ENCODE measurements at places on chromosomes 5 and 9. TPM values are rescaled to one million over a fixed set of nuclear protein-coding genes. Genes with fewer than 3 reads are reported as not detected.

GRCh38 chr5:87020099-87020934 is 247.4 kb upstream of the RASA1 start:
- peaks cover 18% of the 10 kb centered on the region for H3K4me1 ChIP-seq
- H3K4me3 ChIP-seq: peak overlapping the region; percentile 61
- H3K27me3 ChIP-seq: no peaks in the 10 kb centered on the region
- H3K36me3 ChIP-seq: no peaks in the 10 kb centered on the region
- DNase-seq: no peak

DNA sequence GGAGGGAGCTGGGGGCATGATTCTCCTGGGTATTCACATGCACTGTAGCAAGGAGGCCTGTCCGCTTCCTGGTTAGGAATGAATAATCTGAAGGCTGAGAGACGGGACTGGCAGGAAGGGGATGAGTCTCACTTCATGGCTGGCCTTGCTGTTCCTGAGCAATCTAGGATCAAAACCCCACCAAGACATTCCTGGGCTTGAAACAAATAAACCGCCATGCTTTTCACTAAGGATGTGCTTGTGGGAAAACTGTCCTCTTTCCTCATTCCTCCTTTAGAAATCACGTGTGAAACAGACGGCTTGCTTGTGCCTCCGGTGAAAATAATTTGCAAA is 132.8 kb downstream of the MACROH2A1 start:
- H3K27me3 ChIP-seq: peaks cover 43% of the 10 kb centered on the region
- H3K27ac ChIP-seq: no peak overlapping the region
- H3K36me3 ChIP-seq: no peaks in the 10 kb centered on the region
- DNase-seq: no peak
- H3K4me1 ChIP-seq: peaks cover 2% of the 10 kb centered on the region
- no peak overlapping the region for H3K4me3 ChIP-seq

GRCh38 chr5:93385655-93386054 is 195.4 kb downstream of the NR2F1-AS1 start:
- H3K27ac ChIP-seq: no peak overlapping the region
- H3K27me3 ChIP-seq: peaks cover 10% of the 10 kb centered on the region
- no peak for DNase-seq
- H3K36me3 ChIP-seq: no peaks in the 10 kb centered on the region
- no peak overlapping the region for H3K4me3 ChIP-seq

- H3K27ac ChIP-seq: no peak overlapping the region
- no peaks in the 10 kb centered on the region for H3K27me3 ChIP-seq
- no peaks in the 10 kb centered on the region for H3K36me3 ChIP-seq
Measured at GRCh38 chr9:111728617-111729366, 65.9 kb downstream of the SHOC1 start.

DDX4 gene
- total RNA-seq: not detected

Measured in T-helper 17 cell (primary cell).